CD4-positive, alpha-beta T cell treated with Interleukin-1 beta for 1 hour (primary cell): ENCODE measurements at places on chromosomes 6 and 20.
A peak's percentile ranks its signal among the peaks of the same experiment; 100 is the strongest.

DNA sequence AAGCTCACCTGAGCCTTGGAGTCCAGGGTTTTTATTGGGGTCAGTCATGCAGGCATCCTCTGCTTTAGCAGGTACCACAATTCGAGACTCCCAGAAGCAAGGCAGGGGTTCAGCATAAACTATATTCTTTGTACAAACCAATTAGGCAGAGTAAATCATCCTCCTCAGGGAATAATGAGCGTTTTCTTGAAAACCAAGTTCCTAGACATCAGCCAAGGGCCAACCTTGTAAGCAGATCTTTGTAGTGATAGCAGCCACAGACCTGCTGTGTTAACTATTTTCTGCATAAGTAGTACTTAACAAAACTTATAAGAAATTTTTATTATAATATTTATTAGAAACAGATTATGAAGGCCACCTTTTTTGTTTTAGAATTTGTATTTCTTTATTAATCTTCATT is 74.7 kb downstream of the STXBP5 start:
- DNase-seq, result no peak

GRCh38 chr6:24909241-24910216 is 26.2 kb downstream of the RIPOR2 start:
- no peak for DNase-seq

- DNase-seq, result no peak
Measured at GRCh38 chr6:157531169-157531985, 150.4 kb downstream of the ZDHHC14 start.

DNA sequence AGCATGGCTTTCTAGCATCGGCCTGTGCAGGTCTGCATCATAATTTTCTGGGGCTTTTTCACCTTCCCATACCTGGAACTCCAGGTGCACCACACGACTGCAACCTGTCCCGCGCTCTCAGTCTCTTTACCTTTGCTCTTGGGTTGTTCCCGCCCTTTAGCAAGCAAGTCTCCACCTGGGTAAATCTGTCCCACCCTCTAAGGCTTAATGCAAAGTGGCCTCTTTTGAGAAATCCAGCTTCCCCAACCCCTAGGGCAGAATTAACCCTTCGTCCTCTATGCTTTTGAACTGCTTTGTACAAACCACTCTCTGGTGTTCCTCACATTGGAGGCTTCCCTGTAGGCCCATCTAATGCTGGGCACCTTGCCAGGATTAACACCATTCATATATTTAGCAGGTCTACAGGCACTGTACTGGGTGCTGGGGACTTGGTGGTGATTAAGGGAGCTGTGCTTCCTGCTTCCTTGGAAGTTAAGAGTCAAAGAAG is 2.8 kb downstream of the ITPR3 start:
- no peak for DNase-seq

DNA sequence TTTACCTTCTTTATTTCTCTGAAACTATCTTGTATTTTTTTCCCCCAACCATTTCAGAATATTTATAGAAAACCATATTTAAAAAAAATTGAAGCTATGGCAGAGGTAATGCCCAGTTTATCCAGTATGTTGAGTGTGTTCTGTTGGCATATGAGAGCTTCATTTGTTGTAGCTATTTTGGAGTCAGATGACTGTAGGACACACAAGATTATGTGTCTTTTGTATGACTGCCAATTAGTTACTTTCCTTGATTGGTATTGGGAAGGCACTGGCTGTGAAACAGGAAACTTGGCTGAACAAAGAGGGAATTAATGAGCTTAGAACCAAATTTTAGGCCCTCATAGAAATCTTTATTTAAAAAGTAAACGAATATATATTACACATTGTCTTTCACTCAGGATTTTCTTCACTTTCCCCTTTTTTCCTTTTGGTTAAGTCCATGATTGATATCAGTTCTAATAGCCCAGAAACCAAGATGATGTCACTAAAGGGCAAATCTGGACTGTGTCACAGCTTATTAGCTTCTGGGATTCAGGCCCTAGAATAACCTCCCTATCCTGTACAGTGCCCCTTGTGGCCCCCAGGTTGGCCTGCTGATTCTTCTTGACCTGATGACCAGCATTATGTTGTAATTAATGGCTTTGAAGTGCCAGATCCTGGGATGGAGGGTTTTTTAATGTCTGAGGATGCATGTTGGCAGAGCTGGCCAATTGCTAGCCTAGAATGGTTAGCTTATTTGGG is 10.1 kb downstream of the CDC5L start:
- no peak for DNase-seq

- no peak for DNase-seq
Measured at GRCh38 chr20:52349806-52350205, 158.2 kb upstream of the ZFP64 start.

- peak; percentile 62 for DNase-seq
Measured at GRCh38 chr6:142906945-142907470, 38.0 kb downstream of the HIVEP2 start.

GRCh38 chr20:44020406-44021148 is 105.9 kb downstream of the TOX2 start:
- no peak for DNase-seq

DNA sequence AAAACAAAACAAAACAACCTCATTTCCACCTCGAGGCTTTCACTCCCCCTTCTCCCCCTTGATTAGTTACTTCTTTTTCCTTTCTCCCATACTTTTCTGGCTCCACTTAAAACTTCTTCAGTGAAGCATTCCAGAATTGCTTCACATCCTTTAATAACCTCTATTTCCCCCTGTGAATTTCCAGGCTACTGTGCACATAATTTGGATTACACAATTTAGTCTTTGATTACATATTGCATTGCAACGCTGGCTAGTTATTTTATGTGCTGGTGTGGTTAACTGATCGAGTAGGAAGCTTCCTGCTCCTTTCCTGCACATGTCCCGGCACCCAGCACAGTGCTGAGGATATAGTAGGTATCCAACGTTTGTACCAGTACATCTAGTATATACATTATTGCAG is 28.1 kb upstream of the EEF1E1 start:
- no peak for DNase-seq

- peak; percentile 75 for DNase-seq
Measured at GRCh38 chr6:28923318-28924102, at the start of gene TRIM27. Gene TRIM27, minus strand, starts transcription at chr6:28923985. Its CDS starts 353 bp downstream, at chr6:28923632.

- no peak for DNase-seq
Measured at GRCh38 chr6:43921548-43922425, 151.8 kb downstream of the VEGFA start.

DNA sequence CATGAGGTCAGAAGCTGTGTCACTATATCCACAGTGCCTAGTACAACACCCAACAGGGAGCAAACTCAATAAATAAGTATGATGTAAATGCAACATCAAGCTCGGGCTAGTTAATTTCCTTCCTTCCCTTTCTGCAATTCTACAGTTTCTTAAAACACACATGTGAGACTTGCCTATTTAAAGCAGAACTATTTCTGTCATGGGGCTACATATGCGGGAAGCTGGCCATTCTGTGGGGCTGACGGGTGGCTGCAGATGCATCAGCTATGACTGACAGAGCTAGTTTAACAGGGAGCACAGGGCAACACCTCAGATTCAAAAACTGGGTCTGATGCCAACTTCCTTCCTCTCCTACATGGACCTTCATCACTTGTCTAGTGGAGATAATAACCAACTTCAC is 118.1 kb upstream of the ENPP5 start:
- DNase-seq, result no peak

- DNase-seq, result no peak
Measured at GRCh38 chr6:150877928-150878327, 12.4 kb downstream of the MTHFD1L start.

DNA sequence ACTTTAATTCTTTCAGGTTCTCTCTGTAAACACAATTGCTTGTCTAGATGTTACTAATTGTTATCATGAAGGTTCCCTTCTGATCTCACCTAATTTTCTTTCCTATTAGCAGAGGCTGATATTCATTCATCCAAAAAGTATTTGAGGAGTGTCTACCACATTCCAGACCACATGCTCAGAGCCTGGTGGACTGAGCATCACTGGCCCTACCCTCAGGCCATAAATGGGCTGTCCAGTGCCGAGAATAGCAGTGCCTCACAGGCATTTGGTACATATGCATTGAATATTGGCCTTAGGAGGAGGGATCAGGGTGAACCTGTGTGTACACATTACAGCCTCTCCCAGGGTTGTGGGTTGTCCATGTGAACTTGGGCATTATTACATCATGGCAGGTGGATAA is 40.4 kb upstream of the PRELID3B start:
- DNase-seq, result no peak

DNA sequence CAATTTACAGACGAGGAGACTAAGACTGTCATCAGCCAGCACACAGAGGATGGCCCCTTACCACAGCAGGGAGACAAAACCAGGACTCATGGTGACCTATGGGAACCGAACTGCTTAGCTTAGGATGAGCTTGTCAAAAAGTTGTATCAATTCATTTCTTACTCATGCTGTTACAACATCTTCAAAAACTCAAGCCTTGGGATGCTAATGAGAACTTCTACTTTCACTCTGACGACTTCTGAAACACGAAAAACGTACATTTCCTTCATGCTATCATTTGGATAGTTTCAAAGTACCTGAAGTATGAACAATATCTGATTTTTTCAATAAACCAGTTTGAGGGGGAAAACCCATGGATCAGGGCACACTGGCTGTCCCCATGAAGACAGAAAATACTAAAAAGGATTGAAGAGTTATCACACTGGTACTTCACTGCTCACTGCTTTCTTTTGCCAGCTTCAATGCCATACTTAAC is 31.9 kb downstream of the HIVEP2 start:
- peak; percentile 51 for DNase-seq

DNA sequence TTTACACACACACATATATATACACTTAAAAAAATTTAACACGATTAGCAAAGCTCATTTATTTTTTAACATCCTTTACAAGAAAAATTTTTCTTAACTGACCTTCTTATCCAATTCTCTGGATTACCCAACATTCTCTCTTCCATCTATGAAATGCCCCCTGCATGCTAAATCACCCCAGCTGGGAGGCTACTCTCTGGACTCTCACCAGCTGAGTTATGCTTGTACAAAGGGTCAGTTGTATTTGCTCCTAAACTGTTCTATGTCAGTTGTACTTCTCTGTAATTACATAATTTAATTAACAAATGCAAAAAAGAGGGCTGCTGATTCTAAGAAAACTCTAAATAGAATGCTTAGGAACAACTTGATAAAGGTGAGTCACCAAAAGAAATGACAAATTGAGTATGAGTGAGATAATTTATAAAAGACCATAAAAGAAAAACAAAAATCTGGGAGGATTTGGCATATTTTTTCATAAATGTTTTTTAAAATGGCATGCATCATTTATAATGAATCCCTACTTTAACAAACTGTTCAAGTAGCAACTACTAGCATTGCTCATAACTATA is 120.5 kb downstream of the KIF13A start:
- no peak for DNase-seq

DNA sequence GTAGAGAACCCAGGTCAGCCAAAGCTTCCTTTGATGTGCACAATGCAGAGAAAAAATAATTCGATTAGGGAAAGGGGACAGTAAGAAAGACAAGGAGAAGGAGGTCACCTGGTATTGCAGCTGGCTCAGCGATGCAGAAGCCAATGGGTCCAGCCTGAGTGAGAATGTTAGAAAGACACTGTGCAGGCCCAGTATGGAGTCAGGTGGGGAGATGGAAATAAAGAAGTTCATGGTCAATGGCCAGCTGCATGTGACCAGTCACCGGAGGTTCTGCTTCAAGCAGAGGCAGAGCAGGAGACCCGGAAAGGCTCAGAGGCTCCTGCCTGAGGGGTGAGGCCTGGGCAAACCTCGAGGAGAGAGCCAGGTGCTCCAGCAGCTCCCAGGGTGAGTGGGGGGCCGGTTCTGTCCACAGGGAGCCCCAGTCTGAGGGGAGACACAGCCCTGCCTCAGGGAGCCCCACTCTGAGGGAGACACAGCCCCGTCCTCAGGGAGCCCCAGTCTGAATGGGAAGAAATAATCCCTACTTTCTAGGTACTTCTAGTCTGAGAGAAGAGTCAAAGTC is 51.3 kb downstream of the LRFN2 start:
- no peak for DNase-seq

- DNase-seq, result no peak
Measured at GRCh38 chr20:14341801-14342200, 4.4 kb upstream of the FLRT3 start.

- no peak for DNase-seq
Measured at GRCh38 chr6:8879334-8879733, 444.0 kb upstream of the SLC35B3 start.

GRCh38 chr20:62025832-62026563 is 39.7 kb downstream of the TAF4 start:
- peak; percentile 11 for DNase-seq

- no peak for DNase-seq
Measured at GRCh38 chr20:1792274-1792673, 102.9 kb upstream of the SIRPA start.

DNA sequence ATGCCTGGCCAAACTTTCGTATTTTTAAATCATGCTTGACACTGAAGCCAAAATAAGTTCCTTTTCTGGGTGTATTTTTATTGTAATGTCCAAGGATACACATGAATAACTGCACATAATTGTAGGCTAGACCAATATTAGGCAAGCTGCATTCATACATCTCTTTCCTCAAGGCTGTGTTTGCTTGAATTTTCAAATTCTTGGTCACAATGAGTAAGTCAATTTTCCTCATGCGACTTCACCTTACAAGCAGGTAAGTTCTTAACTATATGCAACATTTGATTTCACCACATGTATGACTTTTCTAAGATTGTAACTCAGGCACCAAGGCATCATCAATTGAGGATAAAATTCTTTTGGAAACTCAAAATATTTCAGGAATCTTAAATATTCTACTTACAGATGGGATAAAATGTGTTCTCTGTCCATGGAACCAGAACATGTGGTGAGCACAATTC is 112.4 kb upstream of the ZNF217 start:
- no peak for DNase-seq

- no peak for DNase-seq
Measured at GRCh38 chr6:20403766-20404640, 2.3 kb downstream of the E2F3 start.

DNA sequence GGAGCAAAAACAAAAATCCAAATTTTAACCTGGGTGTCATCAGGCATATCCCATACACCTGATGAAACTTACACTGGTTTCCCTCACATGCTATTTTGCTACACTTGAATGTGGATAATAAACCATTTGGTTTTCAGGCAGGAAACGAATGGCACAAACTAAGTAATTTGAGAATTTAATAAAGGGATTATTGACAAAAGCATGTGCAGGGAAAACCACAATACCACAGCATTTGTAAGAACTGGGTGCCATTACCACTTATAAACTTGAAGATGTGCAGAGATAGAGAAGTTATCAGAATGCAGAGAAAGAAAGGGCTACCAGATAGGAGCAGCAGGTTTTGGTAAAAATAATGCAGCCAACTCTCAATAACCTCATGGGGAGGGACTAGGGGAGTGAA is 151.2 kb downstream of the RFX6 start:
- DNase-seq, result no peak

DNA sequence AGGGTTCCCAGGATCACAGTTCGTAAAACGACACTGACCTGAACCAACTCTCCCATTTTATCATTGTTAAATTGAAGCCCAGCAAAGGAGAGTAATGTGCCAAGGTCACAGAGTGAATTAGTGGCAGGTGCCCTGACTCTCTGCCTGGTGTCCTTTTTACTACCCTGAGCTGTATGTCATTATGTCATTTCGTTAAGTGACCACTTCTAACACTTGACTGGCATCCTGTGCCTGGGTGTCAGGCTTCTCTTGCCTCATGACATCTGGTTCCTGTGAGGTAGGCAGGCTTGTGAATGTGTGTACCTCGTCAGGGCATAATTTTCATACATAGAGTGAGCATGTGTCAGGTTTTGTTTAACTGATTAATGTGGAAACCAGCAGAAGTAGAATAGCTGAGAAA is 48.6 kb downstream of the RALY start:
- DNase-seq, result no peak
